Spinal cord (tissue), 10 donors: ENCODE measurements at places on chromosomes 4 and X. TPM values are rescaled to one million over a fixed set of nuclear protein-coding genes. Genes with fewer than 3 reads are reported as not detected.

Gene DSPP
- polyA plus RNA-seq = 0.06 TPM

Gene TBX22
- polyA plus RNA-seq = 0.21 TPM

Gene KCNIP4
- 46.3 TPM for polyA plus RNA-seq

Gene HERC5
- 3.0 TPM for polyA plus RNA-seq

Gene AFM
- not detected for polyA plus RNA-seq

Gene CORIN
- 1.9 TPM for polyA plus RNA-seq

Gene PRDM5
- 14.4 TPM for polyA plus RNA-seq

Gene RAB28
- polyA plus RNA-seq = 31.7 TPM
